Ascending aorta (tissue), 2 donors: ENCODE measurements at places on chromosomes 16 and 17.

- no peak for DNase-seq
These were observed 73.9 kb upstream of the ASIC2 start for GRCh38 chr17:33366960-33367359.

- DNase-seq: no peak
These were observed 539 bp downstream of the LRRC45 start for GRCh38 chr17:82023447-82024241.

DNA sequence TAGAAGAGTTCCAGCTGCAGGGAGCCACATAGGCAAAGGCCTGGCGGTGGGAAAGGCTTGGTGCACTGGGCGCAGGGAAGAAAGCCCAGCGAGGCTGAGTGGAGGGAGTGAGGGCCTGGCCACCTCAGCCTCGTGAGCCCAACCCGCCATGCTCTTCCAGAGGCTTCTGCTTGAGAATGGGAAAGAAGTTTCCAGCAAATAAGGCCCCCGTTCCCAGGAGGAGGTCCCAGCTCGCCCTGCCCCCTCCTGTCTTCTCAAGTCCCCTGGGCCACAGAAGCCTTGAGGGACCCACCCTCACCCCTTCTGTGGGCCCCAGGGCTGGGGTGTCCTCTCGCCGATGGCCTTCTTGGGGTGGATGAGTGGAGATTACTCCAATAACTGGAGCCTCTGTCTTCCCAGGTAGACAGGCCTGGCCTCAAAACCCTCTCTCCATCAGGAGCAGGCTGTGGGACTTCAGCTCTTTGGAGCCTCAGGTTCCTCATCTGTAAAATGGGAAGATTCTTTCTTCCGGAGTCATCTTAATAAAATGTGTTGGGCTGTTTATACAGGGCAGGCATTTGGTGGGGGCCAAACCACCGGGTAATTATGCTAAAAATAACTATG is 933 bp upstream of the SNN start:
- DNase-seq: no peak

DNA sequence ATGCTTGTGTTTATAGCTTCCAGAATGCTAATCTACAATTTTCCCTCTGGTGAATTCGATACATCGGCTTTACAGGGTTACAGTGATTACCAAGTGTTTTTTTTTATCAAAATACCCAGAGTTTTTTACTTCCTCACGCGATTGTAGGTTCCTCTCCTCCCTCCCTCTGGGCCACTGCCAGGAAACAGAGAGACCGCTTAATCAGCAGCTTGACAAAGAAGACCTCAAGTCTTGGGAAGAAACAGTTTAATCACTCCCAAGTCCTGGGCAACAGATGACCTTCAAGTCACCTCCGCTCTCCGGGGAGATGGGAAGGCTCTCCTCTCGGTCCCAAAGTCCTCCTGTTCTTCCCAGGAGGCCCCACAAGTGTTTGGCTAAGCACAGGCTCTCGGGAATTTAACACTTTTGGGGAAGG is 23.5 kb downstream of the SMTNL2 start:
- no peak for DNase-seq

GRCh38 chr16:89572073-89572484 is 3.5 kb upstream of the CPNE7 start:
- no peak for DNase-seq

- no peak for DNase-seq
These were observed 31.7 kb upstream of the GAN start for GRCh38 chr16:81283044-81283443.

DNA sequence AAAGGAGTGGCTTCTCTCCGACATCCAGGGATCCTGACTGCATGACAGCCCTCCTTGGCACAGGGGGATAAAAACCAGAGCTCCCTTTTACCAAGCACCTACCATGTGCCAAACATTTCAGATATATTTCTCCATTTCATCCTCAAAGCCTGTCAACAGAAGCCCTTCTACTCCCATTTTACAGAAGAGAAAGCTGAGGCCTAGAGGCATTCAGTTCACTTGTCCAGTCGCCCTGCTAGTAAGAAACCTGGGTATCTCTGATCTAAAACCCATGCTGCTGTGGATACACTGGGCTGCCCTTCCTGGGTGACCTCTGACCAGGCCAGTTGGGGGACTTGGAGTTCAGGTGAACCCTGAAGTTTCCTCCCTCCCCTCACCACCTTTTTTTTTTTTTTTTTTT is 5.9 kb upstream of the FDXR start:
- DNase-seq: no peak
